ENCODE measurements at places on chromosomes 4 and X. TPM values are rescaled to one million over a fixed set of nuclear protein-coding genes. Genes with fewer than 3 reads are reported as not detected.

Gene NDNF
- total RNA-seq = 5.2 TPM

GRCh38 chr4:126271292-126271691 lies 956.5 kb downstream of the FAT4 start:
- no peak for DNase-seq

GRCh38 chr4:143389579-143390195 lies 53.0 kb downstream of the GAB1 start:
- DNase-seq = no peak

DNA sequence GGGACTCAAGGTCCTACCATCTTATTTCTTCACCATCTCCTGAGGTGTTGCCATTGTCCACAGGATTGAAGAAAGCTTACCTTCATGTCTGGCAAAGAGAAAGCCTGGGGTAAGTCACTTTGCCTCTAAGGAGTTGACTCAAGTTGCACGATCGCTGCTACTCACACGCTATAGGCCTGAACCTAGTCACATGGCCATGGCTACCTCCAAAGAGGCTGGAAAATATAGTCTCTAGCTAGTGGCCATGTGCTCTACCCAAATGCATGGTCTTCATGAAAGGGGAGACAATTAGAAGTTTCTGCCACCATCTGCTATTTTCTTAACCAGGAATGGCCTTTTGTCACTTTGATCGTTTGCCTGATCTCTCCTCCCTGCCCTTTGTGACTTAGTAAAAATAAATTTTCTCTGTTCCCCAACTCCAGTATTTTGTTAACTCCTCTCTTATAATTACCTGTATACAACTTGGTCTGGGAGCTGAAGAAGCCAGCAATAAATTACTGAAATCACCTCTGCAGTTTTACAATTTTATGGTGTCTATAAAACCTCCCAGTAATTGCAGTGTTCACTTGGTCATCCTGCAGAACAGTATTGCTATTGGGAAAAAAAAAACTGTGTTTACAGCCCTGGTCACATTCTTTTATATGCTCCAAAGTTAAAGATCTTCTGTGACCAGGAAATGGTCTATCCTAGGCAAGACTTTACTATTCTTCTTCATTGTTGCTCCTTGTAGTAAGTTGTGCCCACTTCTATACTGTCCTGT lies 126.7 kb upstream of the TSPAN5 start:
- DNase-seq = no peak

GRCh38 chr4:104772849-104773248 lies 278.2 kb upstream of the CXXC4 start:
- no peak for DNase-seq

DNA sequence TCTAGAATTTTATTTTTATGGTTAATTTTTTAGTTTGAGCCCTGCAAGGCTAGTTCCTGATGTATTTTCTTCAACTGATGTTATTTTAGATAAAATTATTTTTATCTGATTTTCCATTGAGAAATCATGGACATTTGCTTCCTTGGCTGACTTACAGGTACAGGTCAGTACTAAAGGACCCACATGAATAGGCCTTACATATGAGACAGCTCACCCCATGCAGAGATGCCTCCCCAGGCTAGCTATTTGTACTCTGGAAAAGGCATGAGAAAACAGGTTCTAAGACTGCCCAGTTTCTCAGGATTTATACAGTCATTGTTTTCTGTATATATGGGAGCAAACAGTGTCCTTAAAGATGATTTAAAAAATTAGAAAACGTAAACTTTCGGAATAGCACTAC lies 255.5 kb downstream of the BMPR1B start:
- no peak for DNase-seq

All from prostate gland (tissue), 2 donors.